ENCODE measurements at places on chromosomes 3 and 15.

GRCh38 chr3:169389925-169390253 lies 273.6 kb downstream of the MECOM start:
- no peak for DNase-seq

DNA sequence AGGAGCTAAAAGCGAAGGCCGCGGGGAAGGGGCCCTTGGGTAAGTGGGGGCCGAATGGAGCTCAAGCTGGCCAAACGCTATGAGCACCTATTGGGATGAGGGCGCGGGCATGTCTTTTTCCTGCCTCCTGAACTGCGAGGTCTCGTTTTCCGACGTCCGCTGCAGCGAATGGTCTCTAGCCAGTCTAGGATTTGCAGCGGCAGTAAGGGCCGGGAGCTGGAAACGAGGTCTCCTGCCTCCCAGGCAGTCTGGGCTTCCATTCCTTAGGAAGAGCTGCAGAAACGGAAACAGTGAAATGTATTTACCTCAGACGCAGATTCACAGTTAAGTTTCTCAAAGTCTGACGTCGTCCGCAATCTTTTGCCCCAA lies 517 bp downstream of the TMA7 start:
- no peak for DNase-seq

DNA sequence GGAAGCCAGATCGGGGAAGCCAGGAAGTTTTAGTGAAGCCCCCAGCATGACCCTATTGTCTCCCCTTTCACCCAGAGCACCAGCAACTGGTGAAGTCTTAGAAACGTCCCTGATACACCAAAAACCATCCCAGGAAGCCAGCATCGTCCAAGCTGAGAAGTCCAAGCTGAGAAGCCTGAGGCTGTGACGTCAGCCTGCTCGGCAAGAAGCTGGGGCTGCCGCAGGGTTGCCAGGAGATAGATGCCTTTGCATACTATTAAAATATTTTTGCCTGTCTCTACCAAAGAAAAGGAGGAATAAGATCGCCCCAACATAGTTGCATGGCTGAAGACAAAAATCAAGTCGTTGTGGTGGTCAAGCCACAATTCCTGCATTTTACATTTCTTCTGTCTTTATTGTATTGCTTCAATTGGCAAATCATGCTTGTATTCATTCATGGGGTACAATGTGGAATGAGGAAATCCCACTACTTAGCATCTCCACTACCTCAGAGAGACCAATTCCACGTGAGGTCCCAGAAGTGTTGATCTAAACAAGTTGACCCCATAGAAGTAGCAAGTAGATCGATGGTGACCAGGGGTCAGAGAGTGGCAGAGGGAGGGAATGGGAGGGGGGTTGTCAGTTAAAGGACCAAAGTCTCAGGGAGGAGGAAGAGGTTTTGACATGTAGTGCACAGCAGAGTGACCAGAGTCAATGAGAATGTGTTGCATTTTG lies 19.6 kb upstream of the EMC3 start:
- no peak for DNase-seq

DNA sequence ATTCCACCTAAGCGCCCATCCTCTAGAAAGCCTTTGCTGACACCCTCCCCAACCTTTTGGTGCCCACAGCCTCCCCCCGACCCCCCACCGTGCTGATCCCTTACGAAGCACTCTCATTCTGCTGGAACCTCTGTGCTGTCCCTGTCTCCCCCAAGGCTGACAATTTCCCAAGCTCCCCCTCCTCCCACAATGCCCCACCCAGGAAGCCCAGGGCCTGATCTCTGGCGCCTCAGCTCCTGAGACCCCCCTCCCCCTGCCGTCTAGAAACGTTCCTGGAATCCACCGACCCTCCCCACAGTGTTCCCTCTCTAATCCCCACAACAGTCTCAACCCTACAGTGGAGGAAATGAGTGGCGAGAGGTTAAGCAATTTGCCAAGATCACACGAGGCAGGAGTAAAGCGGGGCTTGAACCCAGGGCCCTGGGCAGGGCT lies 18.3 kb downstream of the MYL3 start:
- DNase-seq, result no peak

- peak; percentile 87 for DNase-seq
Measured at GRCh38 chr15:88908697-88909621, 4.2 kb downstream of the MFGE8 start.

DNA sequence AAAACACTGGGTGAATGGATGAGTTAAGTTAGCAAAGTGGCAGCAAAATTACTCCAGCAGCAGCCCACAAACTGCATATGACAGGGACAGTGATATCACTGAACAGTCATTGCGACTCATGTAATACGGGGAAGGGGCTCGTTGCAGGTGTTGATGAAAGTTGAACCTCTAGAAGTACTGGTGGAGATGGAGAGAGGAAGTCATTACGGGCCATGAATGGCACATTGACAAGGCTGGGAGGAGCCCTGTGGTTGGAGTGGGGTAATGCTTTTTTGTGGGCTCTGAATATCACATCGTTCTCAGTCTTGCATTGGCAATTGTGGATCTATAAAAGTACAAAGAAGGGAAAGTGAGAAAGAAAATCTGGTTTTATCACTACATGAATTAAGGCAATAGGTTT lies 278.1 kb downstream of the ZPLD1 start:
- DNase-seq, result no peak

GRCh38 chr3:24548278-24548677 lies 53.6 kb upstream of the THRB start:
- DNase-seq, result peak; percentile 55

GRCh38 chr3:195240171-195240701 lies 30.7 kb downstream of the XXYLT1 start:
- no peak for DNase-seq
